Pancreas (tissue), 10 donors: ENCODE measurements at places on chromosomes 11 and 22. TPM values are rescaled to one million over a fixed set of nuclear protein-coding genes. Genes with fewer than 3 reads are reported as not detected.

Gene GRM5
- total RNA-seq = 0.06 TPM

Gene LRRC74B
- not detected for total RNA-seq

Gene SNAP29
- 13.5 TPM for total RNA-seq

Gene OR6T1
- total RNA-seq = not detected

Gene PIK3IP1
- total RNA-seq = 5.6 TPM

Gene VPREB1
- total RNA-seq = not detected

Gene SPINDOC
- 7.8 TPM for total RNA-seq

Gene SEC14L2
- 3.4 TPM for total RNA-seq

Gene OR10D3
- not detected for total RNA-seq

Gene NAALAD2
- total RNA-seq = 0.15 TPM

Gene OR6A2
- 0.14 TPM for total RNA-seq

Gene DKK3
- total RNA-seq = 7.5 TPM

DNA sequence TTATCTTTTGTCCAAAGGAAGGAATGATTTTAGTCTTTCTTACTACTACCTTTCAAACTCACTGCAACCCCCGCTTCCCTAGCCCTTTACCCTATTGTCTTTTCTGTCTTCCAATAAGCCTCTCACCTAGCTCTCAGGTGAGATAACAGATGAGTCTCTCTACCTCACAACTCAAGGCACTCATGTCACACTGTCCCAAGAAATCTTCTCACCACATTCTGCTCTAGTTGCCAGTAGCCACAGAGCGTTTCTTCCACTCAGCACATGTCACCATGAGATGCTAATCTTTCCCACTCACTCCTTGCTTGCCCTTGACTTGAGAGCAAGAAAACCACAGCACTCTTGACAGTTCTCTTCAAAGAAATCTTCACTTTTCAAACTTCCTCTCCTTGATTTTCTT lies 32.7 kb upstream of the TMEM41B start:
- no peaks in the 10 kb centered on the region for H3K27me3 ChIP-seq
- DNase-seq = no peak
- H3K4me3 ChIP-seq = no peak overlapping the region
- no peak overlapping the region for H3K27ac ChIP-seq

DNA sequence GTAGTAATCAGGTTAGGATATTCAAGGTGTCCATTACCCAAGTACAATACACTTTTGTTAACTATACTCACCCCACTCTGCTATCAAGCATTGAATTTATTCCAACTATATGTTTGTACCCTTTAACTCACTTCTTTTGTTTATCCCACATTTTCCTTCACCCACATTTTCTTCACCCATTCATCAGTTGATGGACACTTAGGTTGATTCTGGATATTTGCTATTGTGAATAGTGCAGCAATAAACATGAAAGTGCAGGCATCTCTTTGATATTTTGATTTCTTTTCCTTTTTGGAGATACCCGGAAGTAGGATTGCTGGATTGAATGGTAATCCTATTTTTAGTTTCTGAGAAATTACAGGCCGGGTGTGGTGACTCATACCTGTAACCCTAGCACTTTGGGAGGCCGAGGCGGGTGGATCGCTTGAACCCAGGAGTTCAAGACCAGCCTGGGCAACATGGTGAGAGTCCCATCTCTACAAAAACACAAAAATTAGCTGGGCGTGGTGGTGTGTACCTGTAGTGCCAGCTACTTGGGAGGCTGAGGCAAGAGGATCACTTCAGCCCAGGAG lies 6.5 kb downstream of the TMEM25 start:
- H3K4me1 ChIP-seq = no peaks in the 10 kb centered on the region
- DNase-seq = no peak
- H3K27ac ChIP-seq = no peak overlapping the region
- H3K36me3 ChIP-seq = no peaks in the 10 kb centered on the region

- no peaks in the 10 kb centered on the region for H3K36me3 ChIP-seq
- no peak overlapping the region for H3K4me3 ChIP-seq
- no peak overlapping the region for H3K27ac ChIP-seq
These were observed 179.2 kb upstream of the ZC3H12C start for GRCh38 chr11:109914038-109914437.

GRCh38 chr22:43928468-43928867 lies 4.9 kb downstream of the PNPLA3 start:
- DNase-seq = no peak
- no peak overlapping the region for H3K27ac ChIP-seq
- H3K36me3 ChIP-seq = no peaks in the 10 kb centered on the region
- H3K27me3 ChIP-seq = no peaks in the 10 kb centered on the region
- H3K4me1 ChIP-seq = no peaks in the 10 kb centered on the region

DNA sequence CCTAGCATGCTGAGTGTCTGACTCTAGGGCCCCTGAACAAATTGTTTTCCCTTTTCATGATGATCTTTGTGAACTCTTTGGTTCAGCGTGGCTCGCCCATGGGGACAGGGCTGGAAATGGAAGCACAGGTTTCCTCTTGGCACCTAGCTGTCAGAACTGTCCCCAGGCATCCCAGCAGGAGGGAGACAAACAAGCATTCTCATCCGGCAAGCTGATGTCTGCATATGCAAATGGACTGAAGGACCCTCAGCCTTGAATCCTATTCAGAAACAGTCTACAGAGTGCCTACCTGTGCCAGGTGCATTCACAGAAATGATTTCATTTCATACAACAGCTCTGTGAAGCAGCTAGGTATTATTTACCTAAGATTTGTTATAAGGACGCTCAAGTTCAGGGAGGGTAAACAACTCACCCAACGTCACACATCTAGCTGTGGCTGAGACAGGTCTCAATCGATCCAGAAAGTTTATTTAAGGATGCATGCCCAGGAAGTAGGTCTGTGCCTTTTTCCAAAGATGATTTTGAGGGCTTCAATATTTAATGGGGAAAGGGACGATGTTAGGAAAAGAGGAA lies 176.4 kb downstream of the KIRREL3 start:
- no peak overlapping the region for H3K27ac ChIP-seq
- no peak for DNase-seq
- no peaks in the 10 kb centered on the region for H3K27me3 ChIP-seq
- H3K4me3 ChIP-seq = no peak overlapping the region

DNA sequence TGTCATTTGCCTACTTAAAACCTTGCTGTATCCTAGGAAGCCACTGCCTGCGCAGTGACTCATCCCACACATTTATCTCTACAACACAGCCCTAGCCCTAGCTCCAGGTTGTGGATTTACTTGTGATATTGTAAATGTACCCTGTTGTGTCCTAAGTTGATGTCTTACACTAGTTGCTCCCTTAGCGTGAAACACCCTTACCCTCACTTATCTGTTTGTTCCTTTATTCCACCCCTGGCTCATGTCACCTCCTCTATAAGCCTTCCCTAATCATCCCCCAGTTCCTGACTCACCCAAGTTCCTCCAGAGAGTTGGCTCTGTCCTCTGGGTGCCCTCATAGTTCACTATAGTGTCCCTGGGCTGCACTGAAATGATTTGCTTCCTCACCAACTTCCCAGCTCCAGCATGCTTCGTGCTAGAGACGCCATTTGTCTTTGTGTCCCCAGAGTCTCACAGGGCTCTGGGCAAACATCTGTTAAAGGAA lies 431.8 kb upstream of the FAT3 start:
- H3K36me3 ChIP-seq = no peaks in the 10 kb centered on the region
- no peaks in the 10 kb centered on the region for H3K27me3 ChIP-seq
- no peak overlapping the region for H3K27ac ChIP-seq
- H3K4me1 ChIP-seq = peaks cover 16% of the 10 kb centered on the region
- no peak overlapping the region for H3K4me3 ChIP-seq
- no peak for DNase-seq

- no peaks in the 10 kb centered on the region for H3K36me3 ChIP-seq
- H3K27me3 ChIP-seq = no peaks in the 10 kb centered on the region
- H3K27ac ChIP-seq = no peak overlapping the region
These were observed 102.3 kb downstream of the CHST1 start for GRCh38 chr11:45563171-45563570.

DNA sequence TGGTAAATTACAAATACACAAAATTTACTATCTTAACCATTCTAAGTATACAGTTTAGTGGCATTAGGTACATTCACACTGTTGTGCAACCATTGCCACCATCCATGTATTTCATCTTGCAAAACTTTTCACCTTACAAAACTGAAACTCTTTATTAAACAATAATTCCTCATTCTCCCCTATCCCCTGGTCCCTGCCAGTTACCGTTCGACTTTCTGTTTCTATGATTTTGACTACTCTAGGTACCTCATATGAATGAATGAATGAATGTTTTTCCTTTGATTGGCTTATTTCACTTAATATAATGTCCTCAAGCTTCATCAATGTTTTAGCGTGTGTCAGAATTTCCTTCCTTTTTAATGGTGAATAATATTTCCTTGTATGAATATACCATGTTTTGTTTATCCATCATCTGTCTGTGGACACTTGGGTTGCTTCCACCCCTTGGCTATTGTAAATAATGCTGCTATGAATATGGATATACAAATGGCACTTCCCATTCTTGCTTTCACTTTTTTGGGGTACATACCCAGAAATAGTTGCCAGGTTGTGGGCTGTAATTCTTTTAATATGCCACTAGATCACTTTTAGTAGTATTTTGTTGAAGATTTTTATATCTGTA lies 93.0 kb downstream of the UVRAG start:
- H3K4me3 ChIP-seq = no peak overlapping the region
- H3K36me3 ChIP-seq = no peaks in the 10 kb centered on the region
- H3K27me3 ChIP-seq = no peaks in the 10 kb centered on the region
- no peaks in the 10 kb centered on the region for H3K4me1 ChIP-seq
- no peak overlapping the region for H3K27ac ChIP-seq
- no peak for DNase-seq

DNA sequence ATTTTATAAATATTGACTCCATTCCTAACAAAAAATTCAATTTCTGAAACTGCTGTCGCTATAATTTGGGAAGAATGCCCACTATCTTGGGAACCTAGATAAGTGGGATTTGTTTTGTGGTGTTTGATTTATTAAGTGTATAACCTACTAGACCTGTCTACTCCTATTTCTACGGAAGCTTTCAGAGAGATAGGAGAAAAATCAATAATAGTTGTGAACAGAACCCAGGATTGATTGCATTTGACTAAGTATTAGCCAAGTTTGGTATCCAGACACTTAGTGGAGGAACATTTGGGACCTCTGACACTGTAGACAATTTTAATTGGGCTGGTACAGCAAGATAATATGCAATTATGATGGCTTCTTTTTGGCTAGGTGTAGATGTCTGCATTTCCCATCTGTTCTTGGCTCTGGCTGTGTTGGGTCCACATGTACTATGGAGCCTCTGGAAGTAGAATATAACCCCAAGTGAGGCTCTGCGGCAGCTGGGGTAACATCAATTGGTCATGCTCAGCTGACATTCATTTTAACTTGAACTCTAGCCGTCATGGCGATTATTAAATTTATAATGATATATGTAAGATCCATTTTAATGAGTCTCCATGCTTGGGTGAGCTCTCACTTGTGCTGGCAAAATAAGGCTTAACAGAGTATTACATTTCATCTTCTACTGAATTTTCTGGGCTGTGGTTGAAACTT lies 111.5 kb upstream of the E2F8 start:
- H3K4me3 ChIP-seq = no peak overlapping the region
- H3K27me3 ChIP-seq = no peaks in the 10 kb centered on the region
- H3K36me3 ChIP-seq = no peaks in the 10 kb centered on the region
- no peak for DNase-seq
- no peaks in the 10 kb centered on the region for H3K4me1 ChIP-seq

GRCh38 chr22:23893945-23894709 lies at the start of gene MIF:
MIF (plus strand) TSS chr22:23894383; CDS start chr22:23894475, 92 bp downstream.
- H3K27ac ChIP-seq = peak within 1 kb of the TSS; percentile 96
- no peaks in the 10 kb centered on the region for H3K36me3 ChIP-seq
- H3K4me3 ChIP-seq = peak within 1 kb of the TSS; percentile 90
- no peaks in the 10 kb centered on the region for H3K27me3 ChIP-seq
- DNase-seq = peak; percentile 94

DNA sequence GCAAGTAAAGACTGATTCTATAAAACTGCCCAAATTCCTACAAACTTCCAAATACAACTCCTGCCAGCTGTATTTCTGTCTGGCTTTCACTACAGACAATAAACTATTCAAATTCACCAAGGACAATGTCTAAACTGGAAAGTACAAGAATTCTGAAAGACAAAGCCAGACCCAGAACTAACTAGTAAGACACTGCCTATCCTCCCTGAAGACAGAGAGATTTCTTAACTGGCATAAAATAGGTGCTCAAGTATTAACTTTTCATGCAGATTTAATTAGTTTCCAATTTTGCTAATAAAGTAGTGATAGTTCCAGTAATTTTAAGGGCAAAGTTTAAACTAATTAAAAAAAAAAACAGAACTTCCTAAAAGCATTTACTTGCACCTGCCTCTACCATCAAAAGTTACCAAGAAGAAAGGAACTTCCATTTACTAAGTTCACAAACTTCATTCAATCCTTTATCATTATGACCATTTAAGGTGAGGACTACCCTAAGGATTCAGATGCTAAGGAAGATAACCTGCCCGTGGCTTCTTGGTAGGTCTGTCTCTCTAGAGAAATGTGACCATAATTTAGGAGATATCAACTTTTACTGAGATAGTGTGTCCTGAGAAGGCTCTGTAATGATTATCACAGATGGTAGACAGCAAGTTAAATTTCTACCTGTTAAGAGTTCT lies 45.2 kb downstream of the CELF1 start:
- no peak overlapping the region for H3K27ac ChIP-seq
- H3K27me3 ChIP-seq = no peaks in the 10 kb centered on the region
- H3K4me3 ChIP-seq = no peak overlapping the region
- no peak for DNase-seq
- no peaks in the 10 kb centered on the region for H3K36me3 ChIP-seq

- H3K36me3 ChIP-seq = no peaks in the 10 kb centered on the region
- no peak for DNase-seq
- H3K4me1 ChIP-seq = no peaks in the 10 kb centered on the region
- no peak overlapping the region for H3K4me3 ChIP-seq
- H3K27me3 ChIP-seq = no peaks in the 10 kb centered on the region
These were observed 9.0 kb upstream of the HIKESHI start for GRCh38 chr11:86292912-86293616.

- DNase-seq = no peak
- H3K27me3 ChIP-seq = no peaks in the 10 kb centered on the region
- no peaks in the 10 kb centered on the region for H3K4me1 ChIP-seq
- no peak overlapping the region for H3K4me3 ChIP-seq
These were observed 945.5 kb downstream of the OPCML start for GRCh38 chr11:132586801-132587200.

- DNase-seq = no peak
- H3K27me3 ChIP-seq = no peaks in the 10 kb centered on the region
- H3K4me1 ChIP-seq = no peaks in the 10 kb centered on the region
- no peaks in the 10 kb centered on the region for H3K36me3 ChIP-seq
These were observed 1344.9 kb downstream of the BRD1 start for GRCh38 chr22:48482771-48483170.

- no peak for DNase-seq
- H3K4me1 ChIP-seq = no peaks in the 10 kb centered on the region
- no peaks in the 10 kb centered on the region for H3K27me3 ChIP-seq
These were observed 35.4 kb downstream of the SPON1 start for GRCh38 chr11:13997881-13998280.

GRCh38 chr22:38327805-38328204 lies 10.6 kb upstream of the CSNK1E start:
- H3K4me3 ChIP-seq = no peak overlapping the region
- no peak overlapping the region for H3K27ac ChIP-seq
- no peak for DNase-seq

GRCh38 chr11:74540270-74540669 lies 46.7 kb upstream of the LIPT2 start:
- no peaks in the 10 kb centered on the region for H3K36me3 ChIP-seq
- no peak overlapping the region for H3K27ac ChIP-seq
- no peak overlapping the region for H3K4me3 ChIP-seq
- no peaks in the 10 kb centered on the region for H3K27me3 ChIP-seq

- no peak overlapping the region for H3K4me3 ChIP-seq
- H3K36me3 ChIP-seq = no peaks in the 10 kb centered on the region
- no peaks in the 10 kb centered on the region for H3K27me3 ChIP-seq
These were observed 12.8 kb upstream of the MOB2 start for GRCh38 chr11:1499261-1499890.
